Stimulated activated CD4-positive, alpha-beta T cell treated with anti-CD3 and anti-CD28 coated beads, TNF-alpha, amount 100 ng/mL, for 48 hours (primary cell): ENCODE measurements at places on chromosomes 2 and 18.

DNA sequence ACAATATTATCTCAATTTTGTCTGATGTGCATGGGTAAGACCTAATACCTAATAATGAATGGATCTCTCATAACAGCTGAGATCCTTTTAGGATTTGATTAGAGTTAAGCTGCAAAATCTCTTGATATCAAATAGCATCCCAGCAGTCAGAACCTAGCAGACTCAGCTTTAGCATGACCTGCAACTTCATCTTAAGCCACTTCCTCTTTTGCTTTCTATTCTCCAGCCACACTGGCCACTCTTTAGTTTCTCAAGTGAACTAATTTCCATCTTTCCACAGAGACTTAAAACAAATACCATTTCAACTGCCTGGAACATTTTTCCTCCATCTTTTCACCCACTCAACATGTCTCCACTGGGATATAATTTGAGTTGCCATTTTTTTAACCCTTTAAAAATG, 1251.6 kb upstream of the ZEB2 start:
- no peak for DNase-seq

DNA sequence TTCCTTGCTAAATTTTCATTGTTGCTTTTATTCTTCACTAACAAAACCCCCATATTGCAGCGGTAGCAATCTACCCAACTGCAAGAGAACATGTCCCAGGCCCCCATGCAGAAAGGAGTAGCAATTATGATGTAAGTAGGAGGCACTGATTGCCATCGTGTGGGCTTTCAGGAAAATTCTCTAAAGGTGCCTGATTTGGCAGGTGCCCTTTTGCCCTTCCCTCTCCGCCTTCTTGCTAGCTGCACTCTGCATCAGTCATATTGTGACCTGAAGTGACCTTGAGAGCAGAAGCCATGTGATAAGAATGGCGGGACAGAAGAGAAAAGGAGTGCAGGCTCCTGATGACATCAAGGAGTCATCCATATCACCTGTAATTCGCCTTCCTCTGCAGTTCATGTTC, 112.1 kb downstream of the NCKAP5 start:
- DNase-seq = no peak

- no peak for DNase-seq
Observed at GRCh38 chr2:218623366-218623705, 15.6 kb downstream of the PLCD4 start.

- DNase-seq = no peak
Observed at GRCh38 chr2:224354632-224355211, 47.2 kb downstream of the FAM124B start.
